ENCODE measurements at places on chromosomes 11 and 22.
A peak's percentile ranks its signal among the peaks of the same experiment; 100 is the strongest.

- no peak for DNase-seq
These were observed 32.4 kb upstream of the DBX1 start for GRCh38 chr11:20192641-20193040.

DNA sequence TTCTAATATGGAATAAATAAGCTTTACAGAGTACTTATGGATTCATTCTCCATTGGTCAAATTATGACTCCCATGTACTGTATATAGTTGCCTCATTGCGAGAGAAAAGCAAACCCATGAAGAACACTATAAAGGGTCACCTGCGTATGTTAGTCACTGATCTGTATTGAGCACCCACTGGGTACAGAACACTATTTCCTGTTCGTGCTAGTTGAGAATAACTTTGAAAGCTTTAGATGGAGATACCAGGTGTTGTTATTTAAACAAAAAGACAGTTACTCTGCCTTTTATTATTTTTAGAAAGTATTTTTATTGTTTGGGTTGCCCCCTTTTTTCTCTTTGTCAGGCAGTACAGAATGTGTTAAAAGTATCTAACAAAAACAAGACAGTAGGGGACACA lies 79.9 kb downstream of the DEUP1 start:
- no peak for DNase-seq

DNA sequence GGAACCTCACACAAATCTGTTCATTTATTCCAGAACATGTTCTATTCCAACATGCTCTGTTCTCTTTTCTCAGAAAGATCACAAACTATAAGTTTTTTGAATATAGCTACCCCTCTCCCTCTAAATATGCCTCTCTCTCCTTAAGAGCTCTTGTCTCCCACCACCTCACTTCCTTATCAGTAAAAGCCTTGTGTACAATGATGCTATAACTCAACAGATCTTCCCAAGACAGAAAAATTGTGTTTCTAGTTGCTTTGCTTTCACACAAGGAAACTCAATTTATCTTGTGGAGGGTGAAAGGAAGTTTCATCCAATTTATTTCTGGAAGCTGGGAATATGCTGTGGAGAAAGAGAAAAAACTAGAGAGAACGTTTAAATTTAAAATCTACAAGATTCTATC lies 64.4 kb downstream of the FAM76B start:
- DNase-seq: no peak

- DNase-seq: no peak
These were observed 5.2 kb downstream of the C22orf31 start for GRCh38 chr22:29056472-29056871.

DNA sequence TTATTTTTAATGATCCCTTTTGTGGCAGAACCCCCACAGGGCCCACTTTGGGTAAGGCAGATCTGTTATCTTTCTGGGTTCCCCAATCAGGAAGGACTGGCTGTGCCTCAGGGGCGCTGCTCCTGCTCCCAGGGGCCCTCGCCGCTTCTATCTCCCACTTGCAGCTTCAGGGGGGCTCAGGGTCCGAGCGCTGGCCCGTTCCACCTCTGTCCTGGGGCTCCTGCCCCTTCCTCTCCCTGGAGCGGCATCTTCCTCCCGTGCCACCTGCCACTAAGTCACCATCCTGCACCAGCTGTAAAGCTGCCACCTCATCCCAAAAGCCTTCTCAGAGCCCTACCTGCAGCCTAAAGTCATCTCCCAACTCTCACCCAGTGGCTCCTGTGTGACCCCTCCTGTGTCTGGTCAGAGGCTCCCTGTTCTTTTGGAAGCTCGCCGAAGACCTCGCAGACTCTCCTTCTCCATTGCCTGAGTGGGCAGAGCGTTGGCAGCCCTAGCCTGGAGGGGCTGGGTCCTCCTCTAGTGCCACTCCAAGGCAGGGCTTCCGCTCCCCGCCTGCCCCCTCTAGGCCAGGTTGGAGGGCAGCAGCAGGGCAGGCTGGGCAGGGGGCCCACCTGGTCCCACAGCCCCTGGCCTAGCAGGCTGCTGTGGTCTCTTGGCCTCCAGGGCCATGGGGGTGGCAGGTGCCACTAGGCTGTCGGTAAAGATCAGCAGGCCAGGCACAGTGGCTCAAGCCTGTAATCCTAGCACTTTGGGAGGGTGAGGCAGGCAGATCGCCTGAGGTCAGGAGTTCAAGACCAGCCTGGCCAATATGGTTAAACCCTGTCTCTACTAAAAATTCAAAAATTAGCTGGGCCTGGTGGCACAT lies 106.7 kb downstream of the MORC2 start:
- no peak for DNase-seq

GRCh38 chr22:42473484-42474193 lies 41.4 kb upstream of the NFAM1 start:
- DNase-seq: no peak

DNA sequence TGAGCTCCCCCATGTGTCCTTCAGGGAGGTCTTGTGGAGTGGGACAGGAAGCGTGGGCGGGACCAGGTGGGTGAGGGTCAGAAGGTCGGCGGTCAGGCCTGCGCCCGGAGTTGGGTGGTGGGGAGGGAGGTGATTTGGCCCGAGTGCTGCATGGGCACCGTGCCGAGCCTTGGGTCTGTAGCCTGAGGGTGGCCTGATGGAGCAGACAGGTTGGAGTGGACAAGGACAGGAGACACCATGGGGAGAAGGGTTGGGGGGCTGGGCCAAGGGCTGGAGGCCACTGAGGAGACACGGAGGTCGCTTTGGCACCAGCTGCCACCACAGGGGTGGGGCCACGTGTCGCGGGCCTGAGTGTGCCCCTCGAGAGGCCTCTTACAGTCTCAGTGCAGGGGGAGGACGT lies 53.1 kb downstream of the AP2A2 start:
- no peak for DNase-seq

DNA sequence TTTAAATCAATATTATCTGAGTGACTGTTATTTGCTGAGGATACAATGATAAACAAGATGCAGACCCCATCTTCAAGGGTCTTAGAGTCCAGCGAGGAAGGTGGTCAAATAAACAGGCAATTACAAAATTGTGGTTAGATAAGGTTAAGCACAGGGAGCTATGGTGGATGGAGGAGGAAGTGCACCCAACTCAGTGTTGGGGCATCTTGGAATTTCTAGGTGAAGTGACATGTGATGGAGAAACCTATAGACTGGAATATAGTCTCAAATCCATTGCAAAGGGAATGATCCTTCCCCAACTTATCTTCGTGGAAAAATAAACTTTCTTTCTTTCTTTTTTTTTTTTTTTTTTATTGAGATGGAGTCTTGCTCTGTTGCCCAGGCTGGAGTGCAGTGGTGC lies 3.4 kb upstream of the PTPRJ start:
- DNase-seq: no peak

- peak; percentile 3 for DNase-seq
These were observed 530.3 kb downstream of the BRD1 start for GRCh38 chr22:49297286-49297870.

DNA sequence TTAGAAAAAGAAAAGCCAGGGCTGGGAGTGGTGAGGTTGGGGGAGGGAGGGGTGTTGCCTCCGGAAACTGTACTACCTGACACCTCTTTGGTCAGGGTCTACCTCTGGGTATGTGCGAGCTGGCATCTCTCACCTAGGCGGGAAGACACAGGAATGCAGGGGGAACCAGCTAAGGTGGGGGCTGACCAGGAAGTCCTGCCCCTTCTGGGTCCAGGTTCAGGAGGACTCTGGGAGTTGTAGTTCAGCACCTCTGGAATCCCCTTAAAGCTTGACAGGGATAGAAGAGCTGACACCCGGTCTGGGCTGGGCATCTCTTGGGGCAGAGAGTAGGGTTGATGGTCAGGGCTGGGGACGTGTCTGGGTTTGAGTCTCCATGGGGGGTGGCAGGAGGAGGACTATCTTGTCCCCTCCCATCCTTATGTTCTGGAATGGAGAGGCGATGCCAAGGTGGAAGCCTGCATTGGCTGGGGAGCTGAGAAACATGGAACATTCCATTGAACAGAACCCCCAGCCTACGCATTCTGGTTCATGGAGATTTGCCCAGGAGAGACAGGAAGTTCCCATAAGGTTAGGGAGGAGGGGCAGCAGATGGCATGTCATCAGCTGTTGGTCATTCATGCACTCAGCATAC lies 2.1 kb upstream of the KIAA1671 start:
- no peak for DNase-seq

DNA sequence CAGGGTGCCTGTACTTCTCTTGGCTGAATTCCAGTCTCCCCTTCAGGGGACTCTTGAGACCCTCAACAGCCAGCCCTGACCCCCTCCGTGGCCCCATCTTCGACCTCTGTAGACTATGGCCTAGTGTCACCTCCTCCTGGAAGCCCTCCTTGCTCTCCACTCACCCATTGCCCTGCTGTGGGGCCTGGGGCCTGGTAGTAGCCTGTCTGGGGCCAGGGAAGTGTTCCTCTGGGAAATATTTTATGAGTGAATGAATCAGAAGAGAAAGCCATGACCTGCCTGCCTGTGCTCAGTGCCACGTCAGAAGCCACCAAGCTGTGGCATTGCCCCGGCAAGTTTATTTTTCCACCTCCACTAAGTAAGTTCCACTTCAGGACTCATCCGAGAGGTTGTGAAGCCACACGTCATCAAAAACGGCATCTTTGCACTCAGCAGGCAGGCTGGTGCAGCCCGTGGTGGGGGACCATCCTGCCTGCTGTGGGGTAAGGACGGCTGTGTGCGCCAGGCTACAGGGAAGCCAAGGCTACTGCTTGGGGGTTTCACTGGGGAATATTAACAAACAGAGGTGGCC lies 59.6 kb upstream of the PPARA start:
- DNase-seq: no peak

GRCh38 chr22:26615149-26615548 lies 2.7 kb downstream of the CRYBB1 start:
- DNase-seq: no peak

DNA sequence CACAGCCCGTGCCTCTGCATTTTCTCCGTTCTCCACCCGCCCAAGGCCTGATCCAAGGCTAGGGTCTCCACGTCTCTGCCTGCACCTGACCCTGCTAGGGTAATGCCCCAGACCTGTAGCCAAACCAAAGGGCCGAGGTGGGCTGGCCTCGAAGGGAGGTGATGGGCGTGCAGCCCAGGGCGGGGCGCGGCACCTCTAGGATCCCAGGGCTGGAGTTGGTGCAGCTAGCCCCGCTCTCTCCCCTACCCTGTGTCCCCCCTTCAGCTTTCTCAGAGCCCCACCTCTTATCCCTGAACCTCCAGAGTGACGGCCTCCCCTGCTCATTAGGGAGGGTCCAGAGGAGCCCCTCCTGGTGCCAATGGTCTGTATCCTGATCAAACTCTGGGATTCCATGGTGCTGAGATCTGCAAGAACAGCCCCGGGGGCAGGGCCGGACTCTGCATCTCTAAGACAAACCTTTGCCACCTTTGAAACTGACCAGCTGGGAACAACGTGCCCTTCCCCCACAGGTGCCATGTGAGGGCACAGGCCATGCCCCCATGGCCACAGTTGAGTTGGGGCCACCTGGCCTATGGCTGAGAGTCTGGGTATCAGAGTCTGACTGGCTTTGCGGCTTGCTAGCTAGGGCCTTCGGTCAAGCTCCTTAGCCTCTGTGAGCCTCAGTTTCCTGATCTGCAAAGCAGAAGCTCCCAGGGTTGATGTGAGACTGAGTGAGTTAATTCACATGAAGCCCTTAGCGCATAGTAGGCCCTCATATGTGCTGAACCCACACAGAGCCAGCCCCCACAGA lies 23.1 kb upstream of the CBX7 start:
- DNase-seq: no peak

DNA sequence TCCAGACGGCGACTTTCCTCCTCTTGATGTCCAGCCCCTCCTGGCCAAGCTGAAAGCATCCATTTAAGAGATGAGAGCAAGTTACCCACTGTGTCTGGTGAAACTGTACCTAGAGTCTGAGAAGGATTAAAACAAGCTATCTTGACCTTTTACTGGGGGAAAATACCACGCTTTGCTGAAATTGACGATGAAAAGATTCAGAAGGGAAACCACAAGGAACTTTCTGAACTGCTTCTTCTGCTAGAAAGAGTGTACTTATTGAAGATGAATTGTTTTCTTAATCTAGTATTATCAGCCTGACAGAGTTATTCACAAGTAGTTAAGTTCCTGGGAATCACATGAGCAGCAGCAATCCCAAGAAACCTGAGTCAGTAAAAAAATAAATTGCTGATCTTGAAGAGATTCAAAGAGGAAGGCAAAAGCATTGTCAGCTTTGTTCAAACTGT lies 13.1 kb upstream of the MS4A6A start:
- DNase-seq: no peak
